ENCODE measurements at places on chromosomes 7 and 10.

DNA sequence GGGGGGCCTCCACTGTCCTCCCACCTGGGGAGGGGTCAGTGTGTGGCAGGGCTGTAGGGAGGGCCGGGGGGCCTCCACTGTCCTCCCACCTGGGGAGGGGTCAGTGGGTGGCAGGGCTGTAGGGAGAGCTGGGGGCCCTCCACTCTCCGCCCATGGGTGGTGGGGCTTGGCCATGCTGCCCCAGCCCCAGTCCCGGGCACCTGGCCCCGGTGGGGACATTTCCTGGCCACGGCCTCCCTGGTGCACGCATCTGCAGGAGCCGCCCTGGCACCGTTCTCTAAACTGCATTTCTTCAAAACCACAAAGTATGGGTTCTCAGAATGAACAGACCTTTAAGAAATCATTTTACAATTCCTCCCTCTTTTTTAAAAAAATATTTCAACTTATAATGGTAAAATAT, 89.3 kb upstream of the PDGFA start:
- no peak for DNase-seq

DNA sequence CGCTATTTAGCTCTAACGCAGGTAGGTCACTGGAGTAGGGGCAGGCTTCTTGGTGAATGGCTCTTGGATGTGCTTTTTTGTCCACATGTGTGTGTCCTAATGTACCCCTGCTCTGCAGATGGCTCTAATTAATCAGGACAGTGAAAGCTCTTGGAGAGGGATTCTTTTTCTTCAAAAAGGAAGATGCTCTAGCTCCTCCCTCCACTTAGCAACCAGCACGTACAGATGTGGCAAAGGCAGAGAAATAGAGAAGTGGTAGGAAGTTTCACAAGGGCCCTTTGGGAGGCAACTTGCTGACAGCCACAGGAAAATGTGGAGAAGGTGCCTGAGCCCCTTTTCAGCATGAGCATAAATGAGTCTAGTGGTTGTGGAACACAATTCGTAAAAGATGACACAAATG, 221.7 kb downstream of the PLXNA4 start:
- peak; percentile 59 for DNase-seq

- DNase-seq, result no peak
Measured at GRCh38 chr7:134662871-134663205, 16.2 kb downstream of the BPGM start.

GRCh38 chr10:70840836-70841235, 25.1 kb downstream of the SGPL1 start:
- no peak for DNase-seq

- no peak for DNase-seq
Measured at GRCh38 chr10:60461688-60462087, 72.0 kb upstream of the ANK3 start.

GRCh38 chr7:83248000-83248399, 85.3 kb upstream of the PCLO start:
- no peak for DNase-seq

GRCh38 chr10:10796061-10796773, 221.5 kb upstream of the CELF2 start:
- no peak for DNase-seq

GRCh38 chr10:100185364-100186252, at the start of gene ERLIN1:
ERLIN1 (minus strand) TSS chr10:100186029; CDS start chr10:100185626, 403 bp downstream.
- peak; percentile 86 for DNase-seq

DNA sequence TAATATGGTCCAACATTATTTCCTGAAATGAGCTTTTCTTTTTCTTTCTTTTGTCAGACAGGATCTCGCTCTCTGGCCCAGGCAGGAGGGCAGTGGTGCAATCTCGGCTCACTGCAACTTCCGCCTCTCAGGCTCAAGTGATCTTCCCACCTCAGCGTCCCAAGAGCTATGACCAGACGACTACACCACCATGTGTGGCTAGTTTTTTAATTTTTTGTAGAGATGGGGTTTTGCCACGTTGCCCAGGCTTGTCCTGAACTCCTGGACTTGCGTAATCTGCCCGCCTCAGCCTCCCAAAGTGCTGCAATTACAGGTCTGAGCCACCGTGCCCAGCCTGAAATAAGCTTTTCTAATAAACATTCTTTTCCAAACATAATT, 48.6 kb downstream of the CUL2 start:
- no peak for DNase-seq

DNA sequence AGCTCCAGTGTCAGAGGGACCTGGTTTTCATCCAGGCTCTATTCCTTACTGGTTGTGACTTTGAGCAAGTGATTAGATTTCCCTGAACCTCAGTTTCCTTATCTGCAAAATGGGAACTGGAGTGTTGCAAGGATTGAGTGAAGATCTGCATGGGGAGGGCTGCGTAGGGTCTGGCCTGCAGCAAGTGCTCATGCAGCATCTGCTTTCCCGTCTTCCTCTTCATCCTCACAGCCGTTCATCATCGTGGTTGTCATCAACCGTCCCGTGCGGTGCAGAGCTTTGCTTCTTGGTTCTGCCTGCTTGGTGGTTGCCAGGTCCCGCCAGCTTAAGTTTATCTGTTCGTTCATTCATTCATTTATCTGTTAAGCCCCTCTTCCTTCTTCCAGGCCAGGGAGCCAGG, 135.0 kb downstream of the GRK5 start:
- DNase-seq, result no peak

DNA sequence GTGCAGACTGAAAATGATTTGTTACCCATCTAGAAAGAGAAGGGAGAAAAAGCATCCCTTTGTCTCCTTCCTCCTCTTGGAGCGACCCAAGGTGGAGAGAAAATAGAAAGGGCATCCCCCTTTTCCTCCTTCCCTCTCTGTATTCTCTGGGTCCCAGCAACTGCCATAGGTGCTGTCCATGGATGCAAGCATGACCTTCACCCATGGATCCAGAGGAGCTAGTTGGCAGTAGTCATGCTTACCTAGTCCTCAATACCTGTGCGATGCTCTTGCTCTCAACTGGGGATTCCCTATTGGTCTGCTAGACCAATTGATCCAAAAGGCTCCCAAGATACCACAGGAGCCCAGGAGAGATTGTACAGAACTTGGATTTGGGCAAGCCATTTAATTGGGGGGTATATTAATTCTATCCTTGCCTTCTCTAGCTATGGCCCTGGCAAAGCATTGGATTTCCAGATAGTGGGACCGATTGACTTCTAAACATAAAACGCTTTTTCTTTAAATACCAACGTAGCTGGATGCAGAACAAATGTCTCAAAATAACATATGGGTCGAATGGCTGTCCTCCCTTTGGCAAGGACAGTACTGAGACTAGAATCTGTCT, 547.8 kb upstream of the IGFBP3 start:
- no peak for DNase-seq

All from GF-D8 (cell line).